Memory B cell (primary cell): ENCODE measurements at places on chromosomes 6 and 20.

DNA sequence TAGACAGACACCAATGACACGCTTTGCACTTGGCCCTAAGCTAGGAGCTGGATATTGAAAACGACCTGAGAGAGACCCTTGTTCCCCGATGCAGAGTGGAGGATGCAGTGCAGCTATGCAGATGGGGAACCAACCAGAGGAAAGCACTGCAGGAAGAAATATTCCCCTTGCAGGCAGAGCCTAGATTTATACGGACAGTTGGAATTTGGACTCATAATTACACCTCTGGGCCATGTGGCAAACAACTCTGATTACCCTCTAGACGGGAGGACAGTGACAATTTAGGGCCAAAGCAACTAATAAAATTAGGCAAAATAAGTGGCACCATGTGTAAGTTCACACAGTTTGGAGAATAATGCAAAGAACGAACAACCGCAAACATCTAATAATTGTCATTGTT, 12.3 kb downstream of the PMEPA1 start:
- DNase-seq, result no peak

DNA sequence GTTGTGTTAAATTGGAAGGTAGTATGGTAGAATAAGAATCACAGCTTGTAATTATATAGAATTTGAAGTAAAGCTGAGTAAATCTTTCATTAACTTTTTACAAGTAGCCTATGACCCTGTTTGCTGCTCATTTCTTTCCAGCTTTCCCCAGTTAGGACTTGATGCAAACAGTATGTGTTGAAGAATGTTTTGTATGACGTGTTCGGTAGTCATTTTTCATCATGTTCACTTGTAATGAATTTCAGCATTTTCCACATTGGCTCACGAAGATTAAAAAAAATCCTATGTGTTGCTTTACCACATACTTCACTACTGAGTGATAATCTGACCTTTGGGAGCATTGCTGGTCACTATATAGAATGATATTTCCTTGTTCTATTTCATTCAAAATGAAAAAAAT, 162.4 kb downstream of the CDKAL1 start:
- no peak for DNase-seq

- DNase-seq, result no peak
These were observed 419.9 kb downstream of the QKI start for GRCh38 chr6:163834226-163834970.

DNA sequence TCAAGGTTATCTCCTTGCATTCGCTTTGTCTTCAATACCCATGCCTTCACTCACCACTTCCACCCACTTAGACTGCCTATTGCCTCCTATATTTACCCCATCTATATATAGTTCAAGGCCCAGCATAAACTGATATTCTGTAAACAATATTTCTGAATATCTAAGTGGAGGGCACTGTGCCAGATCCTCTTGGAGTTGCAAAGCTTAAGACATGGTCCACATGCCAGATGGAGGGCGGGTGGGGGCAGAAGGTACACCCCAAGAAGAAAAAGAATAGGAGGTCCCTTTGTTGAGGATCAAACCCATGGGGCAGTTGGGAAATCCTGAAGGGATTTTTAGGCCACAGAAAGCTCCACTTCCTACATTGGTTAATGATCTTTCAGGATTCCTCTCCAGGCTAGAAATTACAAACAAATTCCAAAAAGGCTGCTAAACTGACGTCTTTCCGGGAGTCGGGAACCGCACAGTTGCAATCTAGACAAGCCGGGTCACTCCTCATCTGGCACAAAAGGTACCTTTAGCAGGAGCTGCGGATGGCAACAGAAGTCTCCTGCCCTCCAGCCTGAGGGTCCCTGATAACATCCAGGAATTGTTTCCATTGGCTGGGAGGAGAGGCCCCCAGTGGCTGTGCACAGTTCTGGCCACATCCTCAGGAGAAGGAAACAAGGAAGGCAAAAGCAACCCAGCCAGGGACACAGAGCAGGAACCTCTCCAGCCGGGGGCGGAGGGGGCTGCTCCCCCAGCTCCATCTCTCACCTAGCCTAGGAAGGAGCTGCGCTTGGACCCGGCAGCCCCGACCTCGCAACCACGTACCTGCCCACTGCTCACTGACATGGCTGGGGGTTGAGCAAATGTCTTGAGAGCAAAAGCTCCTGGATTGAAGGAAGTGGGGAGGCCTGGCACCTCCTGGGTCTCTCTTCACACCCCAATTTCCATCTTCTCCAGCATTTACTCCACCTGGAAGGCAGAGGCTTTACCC, 5.9 kb upstream of the LPIN3 start:
- DNase-seq, result no peak

- peak; percentile 74 for DNase-seq
These were observed at the start of gene HLA-DRA for GRCh38 chr6:32439602-32440214. Gene HLA-DRA (plus strand): TSS chr6:32439887. CDS start chr6:32439951, 64 bp downstream.

GRCh38 chr20:39399463-39399862, 437.3 kb downstream of the DHX35 start:
- no peak for DNase-seq

GRCh38 chr20:25136643-25137559, 55.0 kb upstream of the VSX1 start:
- no peak for DNase-seq

DNA sequence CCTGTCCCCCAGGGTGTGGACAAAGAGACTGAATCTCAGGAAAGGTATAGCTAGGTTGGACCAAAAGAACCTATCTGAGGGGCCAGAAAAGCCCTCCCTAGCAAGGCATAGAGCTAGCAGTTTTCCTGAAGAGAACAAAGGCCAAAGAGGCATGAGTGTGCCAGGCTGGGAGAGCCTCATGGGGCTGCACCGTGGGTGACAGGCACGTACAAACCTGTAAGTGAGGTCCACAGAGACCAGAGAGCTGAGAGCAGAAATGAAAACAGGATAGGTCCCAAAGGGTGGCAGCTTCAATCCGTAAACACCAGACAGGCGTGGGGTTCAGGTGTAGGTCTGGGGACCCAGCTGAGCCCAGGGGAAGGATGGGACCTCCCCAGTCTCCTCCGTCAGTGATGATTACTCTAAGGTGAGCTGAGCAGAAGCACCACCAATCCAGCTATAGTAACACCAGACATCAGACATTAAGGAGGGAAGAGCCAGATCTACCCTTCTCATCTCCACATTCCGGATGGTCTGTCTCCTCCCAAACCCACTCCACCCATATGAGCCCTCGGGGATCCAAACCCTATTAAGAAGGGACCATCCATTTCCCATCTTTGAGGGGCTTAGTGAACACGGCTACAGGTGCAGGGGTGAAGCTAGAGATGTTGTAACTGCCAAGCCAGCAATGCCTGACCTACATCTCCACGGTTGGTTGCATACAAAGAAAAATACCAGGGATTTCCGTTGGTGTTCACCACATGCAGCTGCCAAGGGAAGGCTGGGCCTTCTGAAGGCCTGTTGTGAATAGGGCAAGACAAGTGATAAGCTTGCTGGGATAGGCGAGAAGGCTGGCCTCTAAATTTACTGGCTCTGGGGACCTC, 38.3 kb downstream of the BCL2L1 start:
- DNase-seq, result no peak

GRCh38 chr6:36566418-36566905, 19.2 kb upstream of the STK38 start:
- no peak for DNase-seq

- no peak for DNase-seq
These were observed 28.1 kb upstream of the HLA-C start for GRCh38 chr6:31299947-31300346.

GRCh38 chr6:131470534-131470933, 102.5 kb upstream of the ARG1 start:
- no peak for DNase-seq

DNA sequence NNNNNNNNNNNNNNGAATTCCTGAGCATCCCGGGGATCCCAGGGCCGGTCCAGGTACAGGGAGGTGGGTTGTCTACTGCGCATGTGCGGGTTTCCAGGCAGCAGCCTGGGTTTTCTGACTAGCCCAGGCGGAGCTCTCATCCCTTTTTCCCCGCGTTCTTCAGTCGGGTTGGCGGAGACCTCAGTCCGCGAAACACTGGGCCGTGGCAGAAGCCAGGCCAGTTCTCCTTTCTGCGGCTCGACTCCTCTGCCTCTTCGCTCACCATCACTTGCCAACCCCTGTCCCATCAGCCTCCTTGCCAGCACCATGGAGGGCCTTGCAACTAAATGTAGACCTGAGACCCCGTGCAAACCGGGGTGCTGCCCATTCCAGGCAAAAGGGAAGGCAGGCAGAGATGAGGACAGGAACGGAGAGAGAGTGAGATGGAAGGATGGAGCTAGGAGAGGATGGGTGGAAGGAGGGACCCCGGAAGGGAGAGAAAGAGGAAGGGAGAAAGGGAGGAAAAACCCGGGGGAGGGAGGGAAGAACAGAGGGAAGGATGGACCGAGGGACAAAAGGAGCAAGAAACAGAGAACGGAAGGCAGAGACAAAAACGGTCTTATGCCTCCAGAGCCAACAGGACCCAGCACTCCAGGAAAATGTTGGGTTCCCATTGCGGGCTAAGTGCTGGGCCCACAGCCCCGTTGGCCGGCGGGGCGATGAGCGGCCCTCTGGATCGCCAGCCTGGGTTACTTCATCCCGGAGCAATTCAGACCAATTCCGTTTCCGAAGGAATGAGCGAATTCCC, 445.4 kb upstream of the DEFB115 start:
- DNase-seq, result no peak

GRCh38 chr20:32036716-32037485, 15.1 kb upstream of the HCK start:
- DNase-seq, result no peak

GRCh38 chr6:157763129-157763903, 59.7 kb upstream of the SNX9 start:
- no peak for DNase-seq

- no peak for DNase-seq
These were observed 402.9 kb upstream of the CITED2 start for GRCh38 chr6:139777202-139777970.

DNA sequence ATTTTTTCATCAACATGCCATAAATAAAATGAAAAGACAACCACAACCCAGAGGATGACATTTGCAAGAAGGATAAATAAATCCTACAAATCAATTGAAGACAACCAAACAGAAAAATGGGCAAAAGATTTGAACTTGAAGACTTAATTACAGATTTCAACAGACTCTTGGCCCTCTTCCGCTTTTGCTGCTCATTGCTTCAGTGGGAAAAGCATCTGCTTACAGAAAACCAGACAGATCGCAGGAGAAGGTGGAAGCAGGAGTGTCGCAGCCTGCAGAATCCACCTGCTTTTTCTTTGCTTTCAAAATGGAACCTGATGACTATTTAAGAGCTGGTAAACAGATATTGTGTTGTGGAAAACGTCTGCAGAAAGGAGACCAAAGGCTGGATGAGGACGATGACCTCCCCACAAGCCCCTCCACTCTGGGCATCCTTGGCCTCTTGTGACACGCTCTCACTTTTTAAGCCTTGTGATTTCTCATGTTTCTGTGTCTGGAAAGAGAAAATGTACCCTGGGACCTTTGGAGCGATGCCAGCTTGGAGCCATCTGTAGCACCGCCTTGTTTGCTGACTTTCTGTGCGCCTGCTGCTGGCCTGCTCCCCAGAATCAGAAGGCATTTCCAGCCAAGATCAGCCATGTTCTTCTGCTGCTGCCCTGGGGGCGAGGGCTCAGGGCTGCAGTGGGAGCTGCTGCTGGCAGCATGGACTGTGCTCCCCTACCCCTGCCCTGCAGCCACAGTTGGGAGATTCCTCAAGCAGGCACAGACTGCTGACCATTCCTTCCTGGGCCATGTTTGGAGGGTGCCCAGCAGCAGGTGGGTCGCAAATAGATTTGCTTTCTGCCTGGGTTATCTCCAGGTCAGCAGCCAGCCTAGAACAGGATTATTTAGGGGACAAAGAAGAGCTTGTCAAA, 3.6 kb upstream of the CSTL1 start:
- no peak for DNase-seq

DNA sequence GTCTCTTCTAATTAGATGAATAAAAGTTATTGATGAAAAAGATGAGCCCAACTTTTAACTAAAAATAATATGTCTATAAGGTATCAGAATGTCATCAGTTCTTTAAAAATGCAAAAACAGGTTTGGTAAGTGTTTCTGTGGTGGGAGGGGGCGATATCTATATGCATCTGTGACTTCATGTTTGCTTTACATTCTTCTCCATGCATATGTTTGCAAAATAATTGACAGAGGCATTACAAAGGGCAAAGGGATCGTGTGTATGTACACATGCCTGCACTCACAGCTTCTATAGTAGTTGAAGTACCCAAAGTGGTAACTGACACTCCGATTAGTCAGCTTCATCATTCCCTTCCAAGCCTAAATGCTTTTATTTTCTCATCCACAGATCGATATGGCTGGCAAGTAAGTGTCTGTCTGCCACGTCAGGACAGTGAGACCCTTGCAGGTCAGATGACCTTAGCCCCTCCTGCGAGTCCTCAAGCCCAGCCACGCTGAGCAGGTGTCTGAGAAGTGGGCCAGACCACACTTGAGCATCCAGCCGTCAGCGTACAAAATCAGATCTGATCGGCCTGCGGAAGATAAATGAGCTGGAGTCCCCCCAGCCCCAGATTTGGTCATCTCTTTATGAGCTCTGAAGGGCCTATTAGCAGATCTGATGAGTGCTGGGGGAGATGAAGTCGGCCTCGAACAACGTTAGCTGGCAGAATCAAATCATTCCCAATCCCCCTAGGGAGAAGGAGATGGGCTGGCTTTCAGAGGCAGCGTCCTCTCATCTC, 369.1 kb downstream of the MAFB start:
- DNase-seq, result no peak

DNA sequence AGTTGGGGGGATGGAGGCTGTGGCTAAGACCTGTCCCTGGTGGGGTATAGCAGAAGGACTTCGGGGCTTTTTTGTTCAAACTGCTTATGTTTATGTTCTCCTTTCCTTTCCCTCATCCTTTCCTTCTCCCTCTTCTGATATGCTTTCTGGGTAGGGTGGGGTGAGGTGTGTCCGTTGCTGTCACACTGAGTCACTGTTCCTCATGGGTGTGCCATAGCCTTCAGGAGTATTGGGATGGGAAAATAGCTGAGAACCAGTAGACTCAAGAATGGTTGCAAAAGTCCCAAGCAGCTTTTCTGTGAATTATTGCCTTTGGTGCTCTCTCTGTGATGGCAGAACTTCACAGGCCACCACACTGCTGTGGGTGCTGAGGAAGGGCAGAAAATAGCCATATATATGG, 39.6 kb downstream of the TPD52L1 start:
- no peak for DNase-seq

GRCh38 chr6:10460096-10460495, 45.2 kb upstream of the TFAP2A start:
- DNase-seq, result no peak

GRCh38 chr6:6390849-6391602, 70.6 kb upstream of the F13A1 start:
- DNase-seq, result peak; percentile 37

GRCh38 chr6:33877982-33878535, 74.3 kb upstream of the MLN start:
- no peak for DNase-seq

GRCh38 chr6:3718407-3718806, 33.1 kb downstream of the PXDC1 start:
- DNase-seq, result no peak

- no peak for DNase-seq
These were observed 118.9 kb downstream of the TMEM170B start for GRCh38 chr6:11656491-11656890.

- DNase-seq, result no peak
These were observed 7.5 kb downstream of the ESF1 start for GRCh38 chr20:13777171-13777601.

GRCh38 chr6:169022079-169022478, 231.6 kb downstream of the THBS2 start:
- DNase-seq, result no peak
